ENCODE measurements at places on chromosomes 2 and 18.

DNA sequence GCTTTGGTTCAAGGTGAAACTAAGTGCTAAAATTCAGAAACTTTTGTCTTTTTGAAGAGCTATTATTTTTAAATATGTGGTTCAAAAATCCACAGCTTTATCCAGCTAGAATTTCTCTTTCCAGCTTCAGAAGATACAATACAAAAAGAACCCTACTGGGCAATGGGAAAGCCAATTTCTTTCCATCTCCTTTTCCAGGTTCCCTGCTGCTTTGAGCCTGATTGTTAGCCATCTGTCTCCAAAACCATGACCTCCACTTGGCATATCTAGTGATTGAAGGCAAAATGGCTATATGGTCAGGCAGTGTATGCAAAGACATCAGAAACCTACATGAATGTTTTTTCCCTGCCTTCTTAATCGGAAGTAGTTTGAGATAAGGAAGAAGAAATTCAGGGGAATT lies 134.1 kb downstream of the KCNH7 start:
- DNase-seq = no peak

DNA sequence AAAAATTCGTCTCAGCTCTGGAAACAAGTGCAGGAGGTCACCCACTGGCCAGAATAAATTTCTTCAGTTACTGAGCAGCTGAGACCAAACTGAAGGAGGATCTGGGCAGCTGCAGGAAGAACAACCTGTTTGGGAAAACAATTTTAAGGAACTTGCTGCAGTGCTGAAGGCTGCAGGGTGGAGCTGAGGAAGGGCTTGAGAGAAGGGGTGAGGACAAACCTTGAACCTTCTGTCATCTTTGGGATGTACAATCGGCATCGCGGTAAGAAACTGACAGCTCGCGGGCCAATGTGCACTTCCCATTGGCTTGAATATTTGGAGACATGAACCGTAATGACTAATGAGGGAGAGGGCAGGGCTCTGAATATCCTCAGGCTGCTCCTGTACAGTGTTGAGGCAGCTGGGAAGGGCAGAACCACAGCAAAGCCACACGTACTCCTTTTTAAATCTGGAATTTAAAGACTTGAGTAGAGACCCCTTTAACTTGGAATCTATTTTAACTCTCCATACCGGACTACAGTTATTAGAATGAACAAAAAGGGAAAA lies 90.3 kb downstream of the TACR1 start:
- DNase-seq = no peak

DNA sequence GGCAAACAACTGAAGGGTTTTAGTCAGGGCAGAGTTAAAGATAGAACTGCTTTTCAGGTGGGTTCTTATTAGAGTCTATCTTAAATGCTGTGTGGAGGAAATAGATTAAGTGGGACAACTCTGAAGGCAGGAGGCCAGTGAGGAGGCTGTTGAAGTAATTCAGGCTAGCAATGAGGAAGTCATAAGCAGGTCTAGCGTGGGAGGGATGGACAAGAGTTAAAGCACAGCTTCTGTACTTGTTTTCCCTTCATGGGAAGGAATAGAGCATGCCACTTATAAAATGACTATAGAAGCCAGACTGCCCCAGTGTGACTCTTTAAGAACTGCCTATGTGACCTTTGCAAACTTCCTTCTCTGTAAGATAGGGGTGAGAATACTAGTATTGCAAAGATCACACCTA lies 202.0 kb upstream of the LRRTM1 start:
- DNase-seq = no peak

DNA sequence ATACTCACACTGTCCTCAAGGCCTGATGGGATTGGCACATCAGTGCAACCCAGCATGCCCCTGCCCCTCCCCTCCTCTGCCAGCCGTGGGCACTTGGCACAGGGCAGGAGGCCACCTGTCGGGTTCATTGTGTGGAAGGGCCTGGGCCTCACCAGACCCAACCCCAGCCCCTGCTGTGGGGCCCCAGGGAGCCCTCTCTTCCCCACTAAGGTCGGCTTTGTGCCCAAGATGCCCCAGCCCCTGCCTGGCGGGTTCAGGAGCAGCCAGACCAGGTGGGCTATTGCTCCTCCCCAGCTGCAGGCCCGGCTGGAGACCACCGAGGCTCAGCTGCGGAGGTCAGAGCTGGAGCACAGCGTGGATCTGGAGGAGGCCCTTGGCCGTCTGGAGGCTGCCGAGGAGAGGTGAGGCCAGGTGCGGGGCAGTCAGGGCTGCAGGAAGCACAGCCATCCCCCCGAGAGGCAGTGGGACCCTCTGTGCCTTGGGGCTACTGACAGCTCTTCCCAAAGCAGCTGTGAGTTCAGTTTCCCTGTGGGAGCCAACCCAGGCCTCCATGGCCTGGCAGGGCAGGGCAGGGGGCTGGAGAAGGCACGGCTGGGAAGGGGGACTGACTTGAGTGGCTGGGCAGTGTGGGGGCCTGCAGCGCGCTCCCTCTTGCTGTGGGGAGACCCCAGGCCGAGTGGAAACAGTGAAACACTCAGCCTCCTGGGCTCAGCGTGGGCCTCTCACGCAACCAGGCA lies 16.3 kb downstream of the CROCC2 start:
- DNase-seq = no peak

DNA sequence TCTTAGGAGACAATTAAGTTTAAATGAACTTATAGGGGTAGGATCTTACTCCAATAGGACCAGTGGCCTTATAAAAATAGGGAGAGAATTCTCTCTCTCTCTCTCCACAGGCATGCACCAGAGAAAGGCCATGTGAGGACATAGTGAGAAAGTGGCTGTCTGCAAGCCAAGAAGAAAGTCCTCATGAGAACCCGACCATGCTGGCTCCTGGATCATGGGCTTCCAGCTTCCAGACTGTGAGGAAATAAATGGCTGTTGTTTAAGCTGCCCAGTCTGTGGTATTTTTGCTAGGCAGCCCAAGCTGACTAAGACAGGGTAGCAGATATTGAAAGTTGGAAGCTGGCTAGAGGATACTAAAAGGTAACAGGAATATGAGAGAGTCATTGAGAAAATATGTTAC lies 454.0 kb downstream of the NBAS start:
- no peak for DNase-seq

DNA sequence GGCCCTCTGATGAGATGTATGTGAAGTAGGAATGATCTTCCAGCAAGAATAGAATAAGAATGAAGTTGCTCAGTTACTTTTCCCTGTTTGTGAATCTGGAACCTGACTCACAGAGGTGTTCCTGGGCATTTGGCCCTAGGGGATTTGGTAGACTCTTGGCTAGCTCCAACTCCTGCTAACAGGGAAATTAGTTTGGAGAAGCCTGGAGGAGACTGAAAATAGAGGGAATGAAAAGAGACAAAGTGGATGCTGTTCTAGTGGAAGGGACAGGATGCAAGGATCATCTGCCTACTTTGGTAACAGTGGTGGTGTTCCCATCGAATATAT lies 19.6 kb downstream of the TMEM17 start:
- no peak for DNase-seq

DNA sequence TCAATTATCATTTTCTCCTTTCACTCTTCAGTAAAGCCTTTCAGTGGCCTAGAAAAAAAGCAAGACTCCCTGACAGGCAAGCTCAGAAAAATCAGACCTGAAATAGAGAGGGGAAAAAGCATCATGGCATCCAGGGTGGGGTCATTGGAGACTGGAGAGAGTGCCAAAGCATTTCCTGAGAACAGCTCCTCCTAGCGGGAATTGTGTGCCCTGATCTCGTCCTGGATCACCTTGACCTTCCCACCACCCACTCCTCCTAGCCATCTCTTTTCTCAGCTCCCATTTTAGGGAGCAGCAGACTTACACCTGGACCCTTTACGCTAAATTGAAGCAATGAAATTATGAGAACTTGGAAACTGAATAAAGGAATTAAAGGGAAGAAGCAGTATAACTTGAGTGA lies 176.6 kb downstream of the VWC2L start:
- DNase-seq = no peak

- DNase-seq = no peak
Measured at GRCh38 chr2:210169516-210170195, 1.6 kb downstream of the KANSL1L start.

DNA sequence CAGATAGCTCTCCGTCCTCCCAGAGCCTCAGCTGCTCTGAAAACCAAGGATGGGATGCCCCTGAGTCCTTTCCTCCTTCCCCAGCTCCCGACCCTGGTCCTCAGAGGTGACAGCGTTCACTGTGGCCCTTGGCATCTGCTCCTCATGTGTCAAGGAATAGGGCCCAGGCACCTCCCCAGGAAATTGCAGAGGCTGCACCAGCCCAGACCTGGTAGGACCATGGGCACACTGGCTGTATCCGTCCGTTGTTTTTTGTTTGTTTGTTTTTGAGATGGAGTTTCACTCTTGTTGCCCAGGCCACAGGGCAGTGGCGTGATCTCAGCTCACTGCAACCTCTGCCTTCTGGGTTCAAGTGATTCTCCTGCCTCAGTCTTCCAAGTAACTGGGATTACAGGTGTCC lies 37.5 kb upstream of the SLC66A3 start:
- no peak for DNase-seq

DNA sequence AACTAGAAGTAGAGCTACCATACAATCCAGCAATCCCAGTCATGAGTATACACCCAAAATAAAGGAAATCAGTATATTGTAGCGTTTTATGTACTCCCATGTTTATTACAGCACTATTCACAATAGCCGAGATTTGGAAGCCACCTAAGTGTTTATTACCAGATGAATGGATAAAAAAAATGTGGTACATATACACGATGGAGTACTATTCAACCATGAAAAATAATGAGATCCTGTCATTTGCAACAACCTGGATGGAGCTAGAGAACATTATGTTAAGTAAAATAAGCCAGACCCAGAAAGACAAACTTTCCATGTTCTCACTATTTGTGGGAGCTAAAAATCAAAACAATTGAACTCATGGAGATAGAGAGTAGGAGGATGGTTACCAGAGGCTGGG lies 131.9 kb downstream of the TMEM131 start:
- DNase-seq = no peak

DNA sequence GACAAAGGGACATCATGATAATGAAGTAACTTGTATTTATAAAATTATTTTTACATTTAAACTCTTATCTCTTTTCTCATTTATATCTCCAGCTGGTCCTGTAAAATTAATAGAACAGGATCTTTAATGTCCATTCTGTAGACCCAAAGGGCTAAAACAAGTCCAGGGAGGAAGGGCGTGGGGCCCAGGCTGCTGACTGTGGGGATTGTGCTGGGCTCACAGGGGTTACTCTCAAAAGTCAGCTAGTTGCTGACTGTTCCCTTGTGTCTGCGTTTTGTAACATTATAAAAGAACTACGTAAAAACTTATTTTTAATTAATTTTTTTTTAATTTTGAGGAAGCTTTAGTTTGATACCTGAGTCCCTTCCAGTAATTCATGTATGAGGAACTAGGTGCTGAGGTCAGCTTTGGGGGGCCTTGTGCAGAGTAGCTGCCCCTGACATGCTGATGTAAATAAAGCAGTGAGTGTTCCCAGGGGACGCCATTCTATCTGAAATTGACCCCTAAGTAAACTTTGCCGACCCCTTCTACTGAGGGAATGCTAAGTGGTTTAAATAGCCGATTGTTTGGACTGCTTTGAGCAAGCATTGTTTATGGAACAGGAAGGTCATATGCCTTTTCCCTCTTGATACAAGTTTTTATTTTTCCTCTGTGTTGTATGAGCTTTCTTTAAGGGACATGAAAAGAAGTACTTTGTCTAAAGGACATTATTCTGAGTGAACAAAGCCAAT lies 56.4 kb downstream of the MERTK start:
- DNase-seq = no peak

- no peak for DNase-seq
Measured at GRCh38 chr2:112938904-112939303, 27.9 kb downstream of the IL37 start.

DNA sequence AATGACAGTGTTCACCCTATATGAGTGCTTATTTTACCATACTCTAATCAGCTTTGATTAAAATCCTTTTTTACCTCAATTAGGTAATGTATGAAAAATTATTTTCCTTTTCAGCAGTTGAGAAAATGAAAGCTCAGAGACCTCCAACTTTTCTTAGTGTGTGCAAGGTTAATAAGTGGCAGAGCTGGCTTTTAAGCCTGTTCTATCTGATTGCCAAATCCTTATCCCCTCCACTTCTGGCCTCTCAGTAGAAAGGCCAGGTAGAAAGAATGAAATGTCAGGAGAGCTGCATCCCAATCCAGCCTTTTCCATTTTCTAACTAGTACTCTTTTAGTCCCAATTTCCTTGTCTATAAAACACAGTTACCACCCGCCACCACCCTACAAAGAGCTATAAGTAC lies 67.6 kb upstream of the LCLAT1 start:
- DNase-seq = no peak

DNA sequence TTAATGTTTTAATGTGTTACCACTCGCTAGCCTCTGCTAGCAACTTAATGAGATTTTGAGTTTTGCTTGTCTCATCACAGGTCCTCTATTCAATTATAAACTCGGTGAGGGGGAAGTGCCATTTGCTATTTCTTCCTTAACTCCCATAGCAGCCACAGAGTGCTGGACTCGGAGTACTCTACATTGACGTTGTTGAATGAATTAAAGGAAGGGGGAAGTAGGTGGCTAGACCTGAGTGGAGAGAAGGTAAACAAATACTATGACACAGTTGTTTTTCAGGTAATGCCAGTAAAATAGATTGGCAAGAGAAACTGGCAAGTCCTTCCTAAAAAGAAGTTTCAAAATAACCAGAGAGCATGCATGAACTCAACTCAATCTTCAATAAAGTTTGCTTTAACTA lies 339.3 kb downstream of the HRH4 start:
- DNase-seq = no peak

- no peak for DNase-seq
Measured at GRCh38 chr2:212831671-212832199, 293.1 kb upstream of the ERBB4 start.

DNA sequence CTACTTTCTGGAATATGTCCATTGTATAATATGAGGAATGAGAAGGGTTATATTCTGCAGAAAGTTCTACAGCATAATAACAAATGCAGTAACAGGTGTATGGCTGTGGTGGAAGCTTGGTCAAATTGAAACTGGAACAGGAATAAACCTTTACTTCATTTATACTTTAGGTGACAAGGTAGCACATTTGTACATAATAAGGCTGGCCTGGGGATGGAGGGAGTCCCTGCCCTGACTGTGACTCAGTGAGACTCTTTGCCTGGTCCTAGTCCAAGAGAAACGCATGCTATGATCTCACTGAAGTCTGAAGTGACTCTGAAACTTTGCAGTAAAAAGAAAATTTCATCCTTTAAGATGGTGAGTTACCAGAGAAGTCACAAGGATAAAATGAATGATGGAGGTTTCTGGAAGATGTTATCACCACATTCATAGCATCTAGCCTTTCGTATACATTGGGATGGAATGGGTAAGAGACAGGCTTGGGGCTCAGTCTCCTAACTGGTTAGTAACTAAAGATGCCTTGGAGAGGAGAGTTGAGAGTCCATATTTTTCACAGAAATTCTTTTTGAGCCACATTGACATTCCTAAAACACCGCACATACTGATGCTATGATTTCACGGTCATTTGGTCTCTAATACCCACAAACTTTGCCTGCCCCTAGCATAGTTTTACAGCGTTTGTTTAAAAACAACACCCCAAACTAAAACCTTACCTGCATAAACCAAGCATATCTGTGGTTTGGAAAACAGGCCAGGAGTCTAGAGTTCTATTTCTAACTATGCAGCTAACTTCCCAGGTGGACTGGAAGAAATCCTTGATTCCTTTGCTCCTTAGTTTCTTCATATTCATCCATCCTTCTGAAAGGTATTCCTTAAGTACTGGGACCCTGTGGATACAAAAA lies 42.4 kb upstream of the NABP1 start:
- DNase-seq = no peak

Data from CD4-positive, alpha-beta memory T cell (primary cell).